ENCODE measurements at places on chromosomes 12 and 14.

GRCh38 chr14:58765418-58765831 is 127.7 kb downstream of the DACT1 start:
- DNase-seq: no peak

GRCh38 chr14:105068818-105069217 is 3.6 kb upstream of the GPR132 start:
- no peak for DNase-seq

- DNase-seq: no peak
These were observed 11.4 kb downstream of the SCNN1A start for GRCh38 chr12:6364044-6364374.

- DNase-seq: no peak
These were observed 275.2 kb downstream of the RAD51B start for GRCh38 chr14:68094752-68095151.

DNA sequence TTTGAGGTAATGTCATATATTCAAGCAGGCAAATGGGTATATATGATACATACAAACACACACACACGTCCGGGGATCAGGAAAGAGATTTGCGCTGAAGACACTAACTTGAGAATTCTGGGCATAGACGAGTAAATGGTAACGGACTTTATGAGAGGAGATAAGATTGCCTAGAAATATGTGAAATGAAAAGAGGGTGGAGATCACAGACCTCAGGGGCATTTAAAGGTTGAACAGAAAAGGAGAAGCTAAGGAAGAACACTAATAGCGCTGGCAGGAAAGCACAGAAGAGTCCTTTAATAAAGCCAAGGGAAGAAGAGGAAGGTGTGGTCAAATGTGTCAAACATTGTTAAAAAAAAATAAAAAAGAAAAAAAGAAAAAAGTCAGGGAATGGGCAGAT is 13.1 kb downstream of the CRY1 start:
- no peak for DNase-seq

GRCh38 chr12:65943388-65944137 is 119.3 kb downstream of the HMGA2 start:
- no peak for DNase-seq
